ENCODE measurements at places on chromosomes 2 and 18.

GRCh38 chr2:105114551-105114950 lies 76.7 kb downstream of the MRPS9 start:
- DNase-seq: no peak

DNA sequence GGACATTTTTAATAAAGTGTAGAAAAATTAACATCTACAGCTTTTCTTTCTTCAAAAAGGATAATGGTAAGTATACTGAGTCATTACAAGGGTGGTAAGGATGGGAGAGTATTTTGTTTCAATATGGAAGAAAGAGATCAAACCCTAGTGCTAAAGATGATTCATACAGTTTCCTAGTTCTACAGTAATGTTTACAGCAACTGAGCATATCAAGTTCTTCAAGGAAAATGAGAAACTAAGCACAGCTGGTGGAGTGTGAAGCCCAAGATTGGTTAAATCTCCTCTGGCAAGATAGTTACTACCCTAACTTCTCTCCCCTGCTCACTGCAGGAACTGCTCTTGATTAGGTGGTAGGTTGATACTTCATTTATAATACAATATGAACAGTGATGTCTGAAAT lies 467.5 kb downstream of the XIRP2 start:
- no peak for DNase-seq

DNA sequence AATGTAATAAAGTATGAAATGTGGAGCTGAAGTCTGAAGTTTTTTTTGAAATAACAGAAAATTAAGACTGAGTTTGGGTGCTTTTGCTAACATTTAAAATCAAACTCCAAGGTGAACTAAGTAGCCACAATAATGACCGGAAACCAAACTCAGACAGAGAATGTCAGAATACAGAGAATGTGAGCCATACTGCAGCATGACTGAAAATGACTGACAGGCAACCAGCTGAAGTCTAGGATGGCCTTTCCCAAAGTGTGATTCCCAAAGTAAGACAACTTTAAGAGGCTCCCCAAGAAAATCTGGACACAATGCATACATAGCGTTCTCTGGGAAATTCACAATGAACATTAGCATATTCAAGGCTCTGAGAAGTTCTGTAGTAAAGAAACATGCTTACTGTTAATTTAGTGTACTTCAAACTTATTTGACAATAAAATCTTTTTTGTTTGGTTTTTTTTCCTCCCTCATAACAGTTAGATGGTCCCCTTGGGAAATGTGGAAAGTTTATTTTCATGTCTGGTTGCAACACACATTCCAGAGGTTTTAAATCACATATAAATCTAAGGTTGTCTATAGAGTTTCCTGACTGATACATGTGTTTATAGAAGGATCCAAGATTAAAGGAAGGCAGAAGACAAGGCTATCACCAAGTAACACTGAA lies 28.6 kb downstream of the PLA2R1 start:
- no peak for DNase-seq

- no peak for DNase-seq
Observed at GRCh38 chr2:96957244-96957643, 29.1 kb downstream of the FAM178B start.

- DNase-seq: no peak
Observed at GRCh38 chr2:145124085-145124484, 604.2 kb upstream of the ZEB2 start.

- no peak for DNase-seq
Observed at GRCh38 chr2:48779019-48779716, 23.6 kb upstream of the LHCGR start.

DNA sequence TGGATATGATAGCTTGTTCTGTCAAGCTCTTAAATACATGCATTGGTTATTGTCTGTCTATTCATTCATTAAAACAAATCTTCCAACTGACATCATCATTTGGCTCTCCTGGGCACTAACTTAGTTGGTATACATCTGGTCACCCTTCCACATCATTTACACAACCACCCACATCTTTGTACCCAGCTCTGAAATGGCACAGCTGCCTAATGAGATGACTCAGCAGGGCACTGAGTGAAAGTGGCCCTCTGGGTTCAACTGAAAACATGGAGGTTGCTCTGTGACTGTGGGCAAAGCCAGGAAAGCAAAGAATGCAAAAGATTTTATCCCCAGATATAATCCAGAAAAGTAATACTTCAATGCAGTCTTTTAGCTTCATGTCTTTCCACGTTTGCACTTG lies 234.0 kb upstream of the MAP2 start:
- DNase-seq: no peak
